ENCODE measurements at places on chromosomes 5 and 9.
A peak's percentile ranks its signal among the peaks of the same experiment; 100 is the strongest.

- no peak for DNase-seq
These were observed 47.9 kb upstream of the TRPC7 start for GRCh38 chr5:136413196-136413595.

- DNase-seq, result no peak
These were observed 205.1 kb downstream of the PCSK1 start for GRCh38 chr5:96227957-96228356.

DNA sequence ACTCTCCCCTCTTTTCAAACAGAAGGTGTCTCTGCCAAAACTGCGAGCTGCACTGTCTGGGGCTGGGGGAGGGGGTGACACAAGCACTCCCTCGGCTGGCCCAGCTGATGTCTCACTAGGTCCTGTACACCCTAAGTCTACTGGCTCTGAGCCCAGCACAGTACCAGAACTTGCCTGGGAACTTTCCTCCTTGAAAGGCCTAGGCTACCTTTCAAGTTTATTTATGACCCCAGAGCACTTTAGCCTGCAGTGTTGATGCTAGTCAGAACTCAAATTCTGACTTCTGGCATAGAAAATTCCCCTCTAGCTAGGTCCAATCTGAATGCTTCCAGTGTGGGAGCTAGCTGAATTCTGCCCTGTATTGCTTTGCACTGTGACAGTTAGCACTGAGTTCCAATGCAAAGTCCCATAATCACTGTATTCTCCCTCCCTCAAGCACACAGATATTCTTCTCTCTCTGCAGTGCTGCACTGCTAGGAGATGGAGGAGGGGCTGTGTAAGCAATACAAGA, 10.5 kb downstream of the LURAP1L start:
- DNase-seq, result no peak

GRCh38 chr9:127980060-127980705, 606 bp downstream of the EEIG1 start:
- peak; percentile 44 for DNase-seq

DNA sequence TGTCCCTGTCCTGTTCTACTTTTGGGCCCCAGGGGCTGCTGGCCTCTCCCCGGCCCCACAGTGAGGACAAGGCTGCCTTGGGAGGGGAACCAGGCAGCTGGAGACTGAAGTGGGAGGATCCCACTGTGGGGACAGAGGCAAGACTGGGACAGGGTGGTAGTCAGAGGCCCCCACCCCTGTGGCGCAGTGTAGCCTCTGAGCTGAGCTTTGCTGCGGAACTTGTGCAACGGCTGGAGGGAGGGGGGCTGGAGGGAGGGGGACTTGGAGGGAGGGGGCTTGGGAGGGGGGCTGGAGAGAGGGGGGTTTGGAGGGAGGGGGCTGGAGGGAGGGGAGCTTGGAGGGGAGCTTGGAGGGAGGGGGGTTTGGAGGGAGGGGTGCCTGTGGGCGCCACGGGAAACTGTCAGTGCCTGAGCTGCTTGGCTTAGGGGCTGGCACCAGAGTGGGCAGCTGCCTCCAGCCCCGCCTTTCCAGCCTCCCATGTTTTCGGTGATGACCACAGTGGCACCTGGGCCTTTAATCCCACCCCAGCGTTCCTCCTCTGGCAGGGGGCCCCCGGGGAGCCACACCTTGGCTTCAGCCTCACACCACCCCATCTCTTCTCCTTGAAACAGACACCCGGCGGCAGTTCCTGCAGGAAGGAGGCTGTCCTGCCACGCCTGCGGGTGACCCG, 2.3 kb upstream of the FUT7 start:
- DNase-seq, result no peak

DNA sequence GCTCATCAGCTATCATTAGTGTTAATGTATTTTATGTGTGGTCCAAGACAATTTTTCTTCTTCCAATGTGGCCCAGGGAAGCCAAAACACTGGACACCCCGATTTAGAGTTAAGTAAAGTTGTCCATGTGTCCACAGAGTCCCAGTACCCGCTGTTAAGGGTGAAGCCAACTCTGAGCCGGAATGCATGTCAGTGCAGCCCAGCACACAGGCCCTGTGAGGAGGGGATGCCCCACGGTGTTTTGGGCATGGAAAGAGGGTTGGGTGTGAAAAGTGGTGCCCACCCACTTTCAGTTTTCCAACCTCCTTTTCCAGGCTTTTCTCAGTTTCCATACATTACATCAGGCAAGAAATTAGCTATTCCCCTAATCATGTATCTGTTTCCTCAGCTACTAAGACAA, 24.4 kb downstream of the SHC3 start:
- DNase-seq, result no peak

- DNase-seq, result no peak
These were observed 129.8 kb upstream of the IFNE start for GRCh38 chr9:21611891-21612290.

DNA sequence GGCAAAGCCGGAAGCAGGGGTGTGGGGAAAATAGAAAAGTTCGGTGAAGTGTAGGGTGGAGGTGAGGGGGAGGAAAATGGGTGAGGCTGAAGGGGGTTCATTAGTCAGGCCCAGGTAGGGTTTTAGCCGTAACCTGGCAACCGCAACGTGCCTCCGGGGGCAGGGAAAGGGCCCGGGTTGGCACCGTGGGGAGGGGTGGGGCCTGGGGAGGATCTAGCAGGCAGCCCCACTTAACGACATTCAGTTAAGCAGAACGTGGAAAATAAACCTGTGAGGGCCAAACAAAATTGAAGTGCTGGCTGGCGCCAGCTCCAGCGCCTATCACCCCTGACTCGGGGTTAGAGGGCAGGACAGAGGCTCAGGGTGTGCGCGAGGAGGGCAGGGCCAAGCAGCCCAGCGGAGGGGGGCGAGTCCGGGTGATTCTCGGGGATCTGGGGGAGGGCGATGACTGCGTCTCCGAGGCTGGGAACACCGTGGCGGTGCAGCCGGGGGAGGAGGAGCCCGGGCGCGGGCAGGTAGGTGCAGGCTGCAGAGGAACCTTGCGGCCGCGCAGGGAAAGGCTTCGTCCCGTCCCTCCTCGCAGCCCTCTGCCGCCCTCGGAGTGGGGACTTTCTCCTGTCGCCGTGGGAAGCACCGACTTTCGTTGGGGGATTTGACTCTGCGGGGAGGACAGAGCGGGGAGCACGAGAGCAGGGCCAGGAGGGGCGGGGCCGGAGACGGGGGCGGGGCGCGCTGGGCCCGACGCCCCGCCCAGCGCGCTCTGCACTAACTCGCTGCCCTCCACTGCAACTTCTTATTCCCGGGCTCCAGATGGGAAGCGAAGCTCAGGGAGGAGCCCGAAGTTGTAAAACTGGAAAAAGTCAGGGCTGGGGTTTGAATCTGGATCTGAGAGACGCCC, 5.1 kb downstream of the RGS14 start:
- DNase-seq, result peak; percentile 15

DNA sequence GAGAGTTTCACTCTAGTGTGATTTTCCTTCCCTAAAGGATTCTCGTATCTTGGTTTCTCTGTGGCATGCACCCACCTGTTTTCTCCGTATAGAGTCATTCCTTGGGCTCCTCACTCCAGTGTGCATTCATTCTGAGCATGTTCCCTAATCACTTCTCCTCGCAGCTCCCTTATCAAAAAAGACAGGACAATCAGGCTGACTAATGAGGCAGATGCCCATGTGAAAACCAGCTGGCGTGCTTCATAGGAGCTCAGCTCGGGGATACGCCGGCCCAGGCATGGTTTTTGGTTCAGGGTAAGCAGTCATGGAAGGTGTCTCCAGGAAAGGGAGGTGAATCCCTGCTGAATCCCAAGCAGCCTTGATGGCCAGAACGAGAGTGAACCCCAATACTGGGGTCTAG, 41.2 kb upstream of the INSYN2B start:
- DNase-seq, result no peak

- no peak for DNase-seq
These were observed 100.5 kb upstream of the GNAQ start for GRCh38 chr9:78131969-78132700.

DNA sequence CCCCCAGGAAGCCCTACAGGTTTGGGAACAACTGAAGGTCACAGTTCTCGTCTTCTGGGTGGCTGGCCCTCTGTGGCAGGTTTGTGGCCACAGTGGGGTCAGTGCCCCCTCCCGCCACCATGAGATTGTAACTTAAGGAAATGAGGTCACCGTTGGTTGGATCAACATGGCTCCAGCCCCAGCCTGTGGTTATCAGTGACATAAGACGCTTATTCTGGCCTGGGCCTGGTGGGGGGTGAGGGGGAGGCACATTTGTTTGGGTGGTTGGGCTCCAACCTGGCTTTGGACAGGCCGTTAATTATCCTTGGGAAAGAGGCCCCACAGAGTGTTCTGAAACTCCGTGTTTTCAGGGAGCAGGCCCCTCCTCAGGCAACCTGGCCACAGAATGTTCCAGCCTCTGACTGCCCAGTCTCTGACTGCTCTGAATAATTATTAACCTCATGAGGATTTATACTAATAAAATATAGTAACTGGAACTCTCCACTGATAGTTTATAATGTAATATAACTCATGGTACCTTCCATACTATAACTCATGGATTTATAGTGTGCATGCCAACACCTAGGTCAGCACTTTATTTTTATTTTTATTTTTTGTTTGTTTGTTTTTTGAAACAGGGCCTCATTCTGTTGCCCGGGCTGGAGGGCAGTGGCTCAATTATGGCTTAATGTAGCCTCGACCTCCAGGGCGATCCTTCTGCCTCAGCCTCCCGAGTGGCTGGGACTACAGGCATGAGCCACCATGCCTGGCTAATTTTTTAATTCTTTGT, 58.0 kb upstream of the RPL26L1 start:
- DNase-seq, result no peak

GRCh38 chr5:15371184-15371583, 128.8 kb upstream of the FBXL7 start:
- DNase-seq, result no peak

GRCh38 chr9:36572515-36573418, at the start of gene MELK:
TSS of gene MELK (plus strand) at chr9:36572895. CDS start at chr9:36581682, 8,787 bp downstream.
- peak; percentile 77 for DNase-seq

- DNase-seq, result no peak
These were observed 80.0 kb upstream of the NFIL3 start for GRCh38 chr9:91503673-91504081.

- no peak for DNase-seq
These were observed 193.8 kb downstream of the SLIT3 start for GRCh38 chr5:169106911-169107706.

- DNase-seq, result no peak
These were observed 842 bp downstream of the TMED7 start for GRCh38 chr5:115624994-115625393.

GRCh38 chr5:134127376-134127861, 12.9 kb downstream of the TCF7 start:
- no peak for DNase-seq

DNA sequence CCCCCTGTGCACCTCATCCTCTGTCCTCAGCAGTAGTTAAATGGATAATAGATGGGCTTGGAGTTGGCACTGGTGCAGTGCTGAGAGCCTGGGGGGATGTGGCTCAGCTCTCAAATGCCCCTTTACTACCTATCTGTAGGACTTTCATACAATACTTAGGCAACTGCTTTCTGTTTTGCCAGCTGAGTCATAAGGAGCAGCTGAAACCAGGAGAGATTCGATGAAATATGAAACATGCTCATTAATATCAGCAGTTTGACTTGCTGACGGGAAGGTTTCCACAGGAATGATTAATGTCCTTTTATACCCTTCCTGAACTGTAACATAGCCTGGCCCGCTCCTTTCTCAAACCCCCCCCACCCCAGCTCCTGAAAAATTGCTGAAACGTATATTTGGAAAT, 142.6 kb downstream of the SAXO1 start:
- DNase-seq, result no peak

DNA sequence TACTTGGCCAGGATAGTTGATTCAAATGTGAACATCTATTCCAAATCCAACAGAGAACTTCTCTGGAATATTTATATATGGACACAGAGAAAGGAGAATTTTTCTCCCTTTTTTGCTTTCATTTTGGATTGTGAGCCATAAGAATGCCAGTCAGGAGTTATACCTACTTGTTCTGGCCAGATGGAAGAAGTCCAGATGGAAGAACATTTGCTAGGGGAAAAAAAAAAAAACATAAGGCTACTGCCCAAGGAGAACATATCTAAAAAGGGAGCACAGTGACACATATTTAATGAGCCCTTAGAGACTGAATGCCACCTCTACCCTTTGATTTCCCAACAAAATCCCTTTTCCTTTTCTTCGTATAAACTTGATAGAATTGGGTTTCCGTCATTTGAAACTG, 61.7 kb upstream of the PPP2R2B start:
- no peak for DNase-seq

GRCh38 chr5:16456103-16456832, 9.3 kb downstream of the ZNF622 start:
- no peak for DNase-seq

GRCh38 chr9:19174127-19174912, 47.0 kb upstream of the PLIN2 start:
- no peak for DNase-seq

GRCh38 chr5:67182301-67182790, 14.3 kb downstream of the CD180 start:
- no peak for DNase-seq

GRCh38 chr9:15104826-15105420, 194.7 kb upstream of the FREM1 start:
- peak; percentile 1 for DNase-seq

- no peak for DNase-seq
These were observed 14.5 kb downstream of the GRAMD2B start for GRCh38 chr5:126437721-126438120.

DNA sequence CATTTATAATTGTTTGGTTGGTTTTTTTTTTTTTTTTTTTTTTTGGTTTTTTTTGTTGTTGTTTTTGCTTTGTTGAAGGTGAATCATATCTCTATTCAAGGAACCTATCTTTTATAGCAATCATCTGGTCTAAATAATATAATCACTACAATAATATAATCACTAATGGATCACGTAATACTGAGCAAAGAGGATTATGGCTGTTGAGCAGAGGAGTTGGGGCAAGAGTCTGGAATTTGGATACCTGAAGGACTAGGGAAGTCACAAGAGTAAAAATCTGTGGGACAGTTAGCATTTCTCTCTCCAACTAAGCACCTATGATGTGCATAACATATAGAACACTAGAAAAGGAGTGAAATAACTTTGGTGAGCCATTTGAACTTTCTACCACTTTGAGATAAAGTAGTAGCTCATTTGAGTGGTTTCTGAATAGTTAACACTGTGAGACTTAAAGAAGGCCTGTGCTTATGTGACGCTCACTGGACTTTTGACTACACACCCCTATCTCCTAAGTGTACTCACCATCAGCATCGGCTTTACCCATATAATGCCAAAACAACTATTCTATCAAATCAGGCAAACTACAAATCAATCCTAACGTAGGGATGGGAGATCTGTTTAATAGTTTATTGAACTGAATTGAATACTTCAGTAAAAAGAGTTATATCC, 564.9 kb upstream of the TUSC1 start:
- DNase-seq, result no peak

- no peak for DNase-seq
These were observed 56.7 kb downstream of the ARHGAP26 start for GRCh38 chr5:142826741-142827492.
